ENCODE measurements at places on chromosomes 2 and 18.

DNA sequence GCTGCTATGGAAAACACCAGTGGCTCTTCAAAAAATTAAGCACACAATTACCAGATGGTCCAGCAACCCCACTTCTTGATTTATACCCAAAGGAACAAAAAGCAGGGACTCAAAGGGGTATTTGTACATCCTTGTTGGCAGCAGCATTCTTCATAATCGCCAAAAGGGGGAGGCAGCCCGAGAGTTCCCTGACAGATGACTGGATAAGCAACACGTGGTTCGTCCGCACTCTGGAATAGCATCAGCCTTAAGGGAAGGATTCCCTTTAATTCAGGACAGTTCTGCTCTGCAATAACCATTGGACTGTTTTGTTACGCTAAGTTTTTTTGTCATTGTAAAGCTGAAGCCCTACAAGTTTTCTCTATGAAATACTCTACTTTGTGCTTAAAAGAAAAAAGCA lies 76.7 kb upstream of the TWIST2 start:
- peak; percentile 23 for DNase-seq
- H3K4me3 ChIP-seq, result no peak overlapping the region
- H3K36me3 ChIP-seq, result no peaks in the 10 kb centered on the region
- no peaks in the 10 kb centered on the region for H3K4me1 ChIP-seq

- no peak overlapping the region for H3K27ac ChIP-seq
- no peaks in the 10 kb centered on the region for H3K4me1 ChIP-seq
- H3K27me3 ChIP-seq, result no peaks in the 10 kb centered on the region
- no peaks in the 10 kb centered on the region for H3K36me3 ChIP-seq
These were observed 59.0 kb upstream of the KLHL14 start for GRCh38 chr18:32831781-32832180.

GRCh38 chr18:4285525-4285924 lies 169.6 kb downstream of the DLGAP1 start:
- no peak for DNase-seq
- H3K36me3 ChIP-seq, result no peaks in the 10 kb centered on the region
- no peak overlapping the region for H3K27ac ChIP-seq

- H3K27ac ChIP-seq, result no peak overlapping the region
- no peaks in the 10 kb centered on the region for H3K36me3 ChIP-seq
- H3K4me3 ChIP-seq, result no peak overlapping the region
- no peaks in the 10 kb centered on the region for H3K4me1 ChIP-seq
- no peaks in the 10 kb centered on the region for H3K27me3 ChIP-seq
These were observed 155.7 kb upstream of the TCF4 start for GRCh38 chr18:55743736-55744135.

GRCh38 chr2:3651691-3652648 lies 6.0 kb upstream of the ALLC start:
- H3K27ac ChIP-seq, result peak overlapping the region; percentile 83
- H3K36me3 ChIP-seq, result no peaks in the 10 kb centered on the region
- H3K27me3 ChIP-seq, result no peaks in the 10 kb centered on the region
- H3K4me3 ChIP-seq, result peak overlapping the region; percentile 46
- H3K4me1 ChIP-seq, result peaks cover 10% of the 10 kb centered on the region

DNA sequence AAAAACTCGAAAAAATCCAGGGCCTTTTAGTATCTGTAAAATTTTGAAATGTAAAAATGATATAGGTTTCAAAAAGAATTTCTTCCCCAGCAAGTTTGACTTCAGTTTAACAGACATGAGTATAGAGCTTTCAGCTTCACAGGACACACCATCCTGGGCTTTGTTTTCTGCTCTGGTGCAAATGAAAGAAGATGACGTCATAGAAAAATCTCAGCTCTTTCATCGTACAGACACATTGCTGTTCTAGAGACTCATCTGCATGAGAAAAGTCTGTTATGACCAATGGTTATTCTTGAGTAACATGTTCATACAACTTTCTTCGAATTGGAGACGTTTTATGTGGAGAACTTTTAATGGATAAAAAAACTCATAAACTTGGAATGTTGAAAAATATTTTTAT lies 111.7 kb upstream of the DYNAP start:
- H3K4me1 ChIP-seq, result no peaks in the 10 kb centered on the region
- no peak overlapping the region for H3K4me3 ChIP-seq
- H3K27ac ChIP-seq, result no peak overlapping the region
- no peaks in the 10 kb centered on the region for H3K36me3 ChIP-seq
- H3K27me3 ChIP-seq, result no peaks in the 10 kb centered on the region

DNA sequence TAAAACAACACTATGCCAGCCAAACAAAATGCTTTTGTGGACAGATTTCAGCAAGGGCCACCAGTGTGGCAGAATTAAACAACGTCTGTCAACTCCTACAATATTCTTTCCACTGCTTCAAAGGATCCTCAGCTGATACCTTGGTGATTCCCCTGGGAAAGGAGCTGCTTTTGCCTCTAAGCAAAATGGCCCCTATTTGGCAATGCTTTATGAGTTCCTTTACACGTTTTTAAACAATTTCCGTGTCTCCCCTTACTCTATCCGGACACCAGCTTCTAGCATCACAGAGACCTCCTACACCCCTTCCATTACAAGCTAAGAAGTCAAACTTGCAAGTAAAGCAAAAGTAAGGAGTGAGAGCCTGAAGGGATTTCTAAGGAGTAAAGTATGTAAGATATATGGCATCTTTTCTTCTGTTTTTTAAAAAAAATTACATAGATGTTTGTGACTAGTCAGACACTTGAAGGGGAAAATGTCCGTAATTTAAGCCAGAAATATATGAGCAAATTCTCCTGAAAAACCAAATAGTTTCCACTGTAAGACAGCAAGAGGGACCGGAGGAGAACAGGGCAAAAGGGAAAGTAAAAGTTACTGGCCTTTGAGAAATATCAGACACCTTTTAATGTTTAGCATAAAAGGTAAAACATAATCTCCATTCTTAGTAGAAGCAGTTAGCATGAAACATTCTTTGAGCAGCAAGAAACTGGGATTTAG lies 1.9 kb downstream of the SOS1 start:
- H3K27me3 ChIP-seq, result no peaks in the 10 kb centered on the region
- peak overlapping the region; percentile 99 for H3K27ac ChIP-seq
- H3K4me3 ChIP-seq, result peak overlapping the region; percentile 87
- H3K4me1 ChIP-seq, result peaks cover 29% of the 10 kb centered on the region

DNA sequence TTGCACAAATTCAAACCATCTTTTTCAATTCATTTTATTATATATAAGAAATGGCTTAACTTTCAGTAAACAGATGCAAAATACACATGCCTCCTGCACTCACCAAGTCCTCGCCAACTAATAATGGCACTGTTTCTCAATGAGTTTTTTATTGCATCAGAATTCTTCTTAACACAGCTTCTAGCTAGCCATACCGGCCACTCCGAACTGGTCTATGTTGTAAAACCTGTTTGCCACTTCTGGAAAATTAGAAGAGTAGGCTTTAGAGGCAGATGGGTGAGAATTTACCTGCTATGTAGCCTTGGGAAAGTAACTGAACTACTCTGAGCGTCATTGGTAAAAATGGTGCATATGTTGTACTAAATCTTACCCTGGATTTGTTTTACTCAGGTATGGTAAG lies 100.6 kb upstream of the LHCGR start:
- H3K36me3 ChIP-seq, result no peaks in the 10 kb centered on the region
- no peaks in the 10 kb centered on the region for H3K4me1 ChIP-seq
- H3K27ac ChIP-seq, result no peak overlapping the region
- H3K27me3 ChIP-seq, result no peaks in the 10 kb centered on the region
- no peak for DNase-seq
- H3K4me3 ChIP-seq, result no peak overlapping the region

DNA sequence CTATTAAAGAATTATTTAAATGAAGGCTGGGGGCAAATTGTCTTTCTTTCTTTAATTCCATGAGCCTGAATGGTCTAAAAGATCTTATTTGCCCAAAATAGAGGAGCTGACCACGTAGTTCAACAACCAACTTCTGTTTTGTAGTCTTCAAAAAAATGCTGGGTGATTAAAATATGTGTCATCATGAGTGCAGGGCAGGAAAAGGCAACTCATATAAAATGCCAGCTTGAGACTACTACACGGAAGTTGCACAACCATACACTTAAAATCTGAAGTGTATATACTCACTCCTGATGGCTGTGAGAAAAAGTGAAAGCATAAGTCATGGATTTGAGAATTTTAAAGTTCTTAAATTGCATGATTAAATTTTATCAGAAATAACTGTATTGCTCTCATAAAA lies 210.9 kb downstream of the DYM start:
- H3K36me3 ChIP-seq, result no peaks in the 10 kb centered on the region
- no peak for DNase-seq

DNA sequence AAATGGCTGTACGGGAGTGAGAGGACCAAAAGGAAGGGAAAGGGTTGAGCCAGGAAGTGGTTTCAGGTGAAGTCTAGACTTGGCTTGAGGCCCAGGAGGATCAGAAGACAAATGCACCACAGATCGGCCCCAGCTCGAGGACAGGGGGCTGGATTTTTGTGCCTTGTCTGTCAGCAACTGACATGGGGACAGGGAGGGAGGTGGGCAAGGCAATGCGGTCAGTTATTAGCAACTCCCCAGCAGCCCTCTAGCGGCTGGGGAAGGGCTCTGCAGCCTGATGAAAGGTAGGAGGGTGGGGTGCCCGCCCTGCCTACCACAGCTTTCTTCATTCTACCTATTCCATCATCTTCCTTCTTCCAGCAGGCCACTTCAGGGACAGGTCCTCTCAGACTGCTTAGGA lies 50.0 kb downstream of the CPO start:
- no peaks in the 10 kb centered on the region for H3K36me3 ChIP-seq
- H3K4me1 ChIP-seq, result no peaks in the 10 kb centered on the region
- H3K4me3 ChIP-seq, result no peak overlapping the region
- no peaks in the 10 kb centered on the region for H3K27me3 ChIP-seq

- H3K4me1 ChIP-seq, result no peaks in the 10 kb centered on the region
- peaks cover 5% of the 10 kb centered on the region for H3K36me3 ChIP-seq
- H3K4me3 ChIP-seq, result no peak overlapping the region
- H3K27ac ChIP-seq, result no peak overlapping the region
These were observed 383.5 kb downstream of the ZEB2 start for GRCh38 chr2:144136297-144137010.

DNA sequence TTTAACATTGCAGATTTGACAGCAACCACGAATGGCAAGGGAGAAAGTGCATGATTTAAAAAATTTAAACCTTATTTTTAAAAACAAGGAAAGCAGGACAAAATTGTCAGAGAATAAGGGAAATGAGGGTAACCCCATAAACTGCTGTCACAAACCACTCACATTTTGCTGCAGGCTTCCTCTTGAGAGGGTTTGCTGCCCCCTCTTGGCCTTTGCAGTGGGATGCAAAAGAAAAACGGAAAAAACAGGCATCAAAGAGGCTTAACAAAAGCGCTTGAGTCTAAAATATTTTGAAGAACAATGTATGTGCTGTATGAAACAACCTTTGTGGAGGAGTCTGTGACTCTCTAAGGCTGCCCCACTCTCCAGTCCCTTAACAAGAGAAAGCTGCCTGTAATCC lies 91.6 kb downstream of the TMX3 start:
- DNase-seq, result no peak
- no peaks in the 10 kb centered on the region for H3K4me1 ChIP-seq
- no peaks in the 10 kb centered on the region for H3K27me3 ChIP-seq
- H3K27ac ChIP-seq, result no peak overlapping the region

- DNase-seq, result no peak
- no peaks in the 10 kb centered on the region for H3K36me3 ChIP-seq
- H3K27ac ChIP-seq, result no peak overlapping the region
- no peaks in the 10 kb centered on the region for H3K27me3 ChIP-seq
- no peaks in the 10 kb centered on the region for H3K4me1 ChIP-seq
These were observed 1.9 kb downstream of the USP37 start for GRCh38 chr2:218566296-218566695.

GRCh38 chr2:131039535-131039907 lies 53.7 kb downstream of the FAM168B start:
- H3K27me3 ChIP-seq, result no peaks in the 10 kb centered on the region
- DNase-seq, result no peak
- no peaks in the 10 kb centered on the region for H3K4me1 ChIP-seq

DNA sequence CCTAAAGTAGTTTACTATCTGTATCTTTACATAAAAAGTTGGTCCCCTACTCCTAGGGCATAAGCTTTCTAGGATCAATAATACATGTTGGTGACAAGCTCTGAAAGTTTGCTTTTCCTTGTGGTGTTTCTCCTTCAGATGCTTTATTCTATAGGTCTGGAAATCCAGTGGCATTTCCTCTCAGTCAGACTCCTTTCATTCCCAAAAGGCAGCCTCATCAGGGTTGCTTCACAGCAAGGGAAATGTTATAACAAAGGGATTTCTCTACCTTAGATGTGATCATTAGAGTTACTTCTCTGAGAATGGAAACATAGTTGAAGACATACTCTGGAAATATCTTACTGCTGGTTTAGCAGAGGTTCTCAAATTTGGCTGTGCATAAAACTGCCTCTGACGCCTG lies 1072.4 kb upstream of the ZEB2 start:
- H3K4me3 ChIP-seq, result no peak overlapping the region
- no peak for DNase-seq
- H3K27ac ChIP-seq, result no peak overlapping the region
- no peaks in the 10 kb centered on the region for H3K4me1 ChIP-seq
- H3K36me3 ChIP-seq, result no peaks in the 10 kb centered on the region

DNA sequence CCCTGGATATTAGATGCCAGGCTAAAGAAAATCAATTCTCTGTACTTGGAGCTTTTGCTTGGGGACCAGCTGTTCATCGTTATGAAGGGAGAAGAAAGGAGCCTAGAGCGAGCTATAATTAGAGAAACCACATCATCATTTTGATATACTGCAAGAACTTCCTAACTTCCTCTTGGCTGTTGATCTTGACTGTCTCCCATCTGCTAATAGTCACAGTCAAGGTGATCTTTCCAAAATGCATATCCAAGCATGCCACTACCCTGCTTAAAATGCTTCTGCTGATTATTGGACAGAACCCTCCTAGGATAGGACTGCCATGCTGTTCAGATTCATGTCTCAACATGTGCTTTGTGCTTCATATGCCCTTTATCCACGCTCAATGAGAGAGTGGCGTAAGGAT lies 54.8 kb downstream of the RAPGEF4 start:
- no peak overlapping the region for H3K4me3 ChIP-seq
- no peaks in the 10 kb centered on the region for H3K27me3 ChIP-seq
- no peaks in the 10 kb centered on the region for H3K4me1 ChIP-seq
- DNase-seq, result no peak
- no peaks in the 10 kb centered on the region for H3K36me3 ChIP-seq

GRCh38 chr2:63347361-63347760 lies 240.9 kb downstream of the WDPCP start:
- no peak for DNase-seq
- H3K36me3 ChIP-seq, result no peaks in the 10 kb centered on the region
- H3K4me3 ChIP-seq, result no peak overlapping the region
- no peaks in the 10 kb centered on the region for H3K27me3 ChIP-seq
- no peak overlapping the region for H3K27ac ChIP-seq

DNA sequence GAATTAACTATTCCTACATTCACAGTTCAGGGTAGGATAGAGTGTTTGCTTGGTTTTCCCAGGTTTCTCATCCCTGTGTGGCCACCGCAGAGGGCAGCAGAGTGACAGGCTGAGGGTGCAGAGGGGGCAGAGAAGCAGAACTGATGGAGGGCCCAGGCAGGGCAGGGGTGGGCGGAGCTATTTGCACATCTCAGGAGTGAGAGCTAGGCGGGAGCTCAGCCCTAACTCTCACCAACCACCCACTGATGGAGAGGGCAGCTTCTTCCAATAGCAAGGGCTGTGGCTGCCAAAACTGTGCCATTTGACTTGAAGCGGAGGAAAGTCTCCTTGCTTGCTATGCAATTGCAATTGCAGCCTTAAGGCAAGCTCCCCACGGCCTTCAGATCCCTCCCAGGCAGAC lies 12.0 kb upstream of the DARS1 start:
- H3K4me3 ChIP-seq, result no peak overlapping the region
- no peaks in the 10 kb centered on the region for H3K27me3 ChIP-seq
- no peaks in the 10 kb centered on the region for H3K4me1 ChIP-seq
- no peak for DNase-seq

- H3K27me3 ChIP-seq, result no peaks in the 10 kb centered on the region
- no peak overlapping the region for H3K4me3 ChIP-seq
- H3K4me1 ChIP-seq, result no peaks in the 10 kb centered on the region
These were observed 46.6 kb downstream of the THUMPD2 start for GRCh38 chr2:39732482-39732881.

Measured in tibial nerve (tissue), 4 donors.